ENCODE measurements at places on chromosomes 13 and 19. TPM values are rescaled to one million over a fixed set of nuclear protein-coding genes. Genes with fewer than 3 reads are reported as not detected.

Gene SYT5
- polyA plus RNA-seq: 9.6 TPM

Gene ERICH6B
- not detected for polyA plus RNA-seq

Gene CLEC17A
- polyA plus RNA-seq: 13.7 TPM

Gene DACH1
- 1.8 TPM for polyA plus RNA-seq

Gene PSG11
- not detected for polyA plus RNA-seq

Gene ZNF66
- not detected for polyA plus RNA-seq

Gene VAV1
- 18.9 TPM for polyA plus RNA-seq

Gene GFY
- polyA plus RNA-seq: not detected

Gene FREM2
- under 0.01 TPM for polyA plus RNA-seq

Gene STAP2
- polyA plus RNA-seq: 146 TPM

Gene NLRP7
- polyA plus RNA-seq: not detected

Gene ZNF600
- 1.8 TPM for polyA plus RNA-seq

Gene CXCL17
- polyA plus RNA-seq: 1.2 TPM

Gene CCDC8
- polyA plus RNA-seq: 1.9 TPM

Gene LSM14A
- polyA plus RNA-seq: 79.3 TPM

Gene SHANK1
- not detected for polyA plus RNA-seq

Gene COMMD6
- 203 TPM for polyA plus RNA-seq

Gene SYMPK
- polyA plus RNA-seq: 30.7 TPM

Gene TSHZ3
- 1.2 TPM for polyA plus RNA-seq

Gene RFXAP
- 1.8 TPM for polyA plus RNA-seq

Gene KIR2DL4
- polyA plus RNA-seq: 0.45 TPM

Gene KLK4
- 1.2 TPM for polyA plus RNA-seq

Gene APOC1
- polyA plus RNA-seq: 73.3 TPM

Gene ZNF17
- polyA plus RNA-seq: 3.9 TPM

Gene C3
- polyA plus RNA-seq: 66.7 TPM

Gene KLF2
- 2.8 TPM for polyA plus RNA-seq

Gene CAMSAP3
- 37.2 TPM for polyA plus RNA-seq

Gene ACP5
- polyA plus RNA-seq: 266 TPM

Gene EHD2
- polyA plus RNA-seq: 26.7 TPM

Gene PSG5
- not detected for polyA plus RNA-seq
